Hypothalamus (tissue), 51 donors: ENCODE measurements at places on chromosomes 7 and 10.

DNA sequence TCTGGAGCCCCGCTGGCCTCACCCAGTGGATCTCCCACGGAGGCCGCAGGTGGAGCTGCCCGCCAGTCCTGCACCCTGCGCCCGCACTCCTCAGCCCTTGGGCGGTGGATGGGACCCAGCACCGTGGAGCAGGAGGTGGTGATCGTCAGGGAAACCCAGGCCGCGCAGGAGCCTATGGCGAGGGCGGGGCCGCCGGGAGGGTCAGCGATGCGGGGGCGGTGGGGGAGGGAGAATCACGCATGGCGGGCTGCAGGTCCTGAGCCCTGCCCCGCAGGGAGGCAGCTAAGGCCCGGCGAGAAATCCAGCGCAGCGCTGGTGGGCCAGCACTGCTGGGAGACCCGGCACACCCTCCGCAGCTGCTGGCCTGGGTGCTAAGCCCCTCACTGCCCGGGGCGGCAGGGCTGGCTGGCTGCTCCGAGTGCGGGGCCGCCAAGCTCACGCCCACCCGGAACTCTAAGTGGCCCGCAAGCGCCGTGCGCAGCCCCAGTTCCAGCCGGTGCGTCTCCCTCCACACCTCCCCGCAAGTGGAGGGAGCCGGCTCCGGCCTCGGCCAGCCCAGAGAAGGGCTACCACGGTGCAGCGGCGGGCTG, 524.8 kb upstream of the TPK1 start:
- DNase-seq = no peak

- no peak for DNase-seq
Measured at GRCh38 chr10:117736655-117737054, 194.1 kb downstream of the EMX2 start.

- DNase-seq = no peak
Measured at GRCh38 chr7:77837966-77838365, 39.4 kb downstream of the PHTF2 start.

DNA sequence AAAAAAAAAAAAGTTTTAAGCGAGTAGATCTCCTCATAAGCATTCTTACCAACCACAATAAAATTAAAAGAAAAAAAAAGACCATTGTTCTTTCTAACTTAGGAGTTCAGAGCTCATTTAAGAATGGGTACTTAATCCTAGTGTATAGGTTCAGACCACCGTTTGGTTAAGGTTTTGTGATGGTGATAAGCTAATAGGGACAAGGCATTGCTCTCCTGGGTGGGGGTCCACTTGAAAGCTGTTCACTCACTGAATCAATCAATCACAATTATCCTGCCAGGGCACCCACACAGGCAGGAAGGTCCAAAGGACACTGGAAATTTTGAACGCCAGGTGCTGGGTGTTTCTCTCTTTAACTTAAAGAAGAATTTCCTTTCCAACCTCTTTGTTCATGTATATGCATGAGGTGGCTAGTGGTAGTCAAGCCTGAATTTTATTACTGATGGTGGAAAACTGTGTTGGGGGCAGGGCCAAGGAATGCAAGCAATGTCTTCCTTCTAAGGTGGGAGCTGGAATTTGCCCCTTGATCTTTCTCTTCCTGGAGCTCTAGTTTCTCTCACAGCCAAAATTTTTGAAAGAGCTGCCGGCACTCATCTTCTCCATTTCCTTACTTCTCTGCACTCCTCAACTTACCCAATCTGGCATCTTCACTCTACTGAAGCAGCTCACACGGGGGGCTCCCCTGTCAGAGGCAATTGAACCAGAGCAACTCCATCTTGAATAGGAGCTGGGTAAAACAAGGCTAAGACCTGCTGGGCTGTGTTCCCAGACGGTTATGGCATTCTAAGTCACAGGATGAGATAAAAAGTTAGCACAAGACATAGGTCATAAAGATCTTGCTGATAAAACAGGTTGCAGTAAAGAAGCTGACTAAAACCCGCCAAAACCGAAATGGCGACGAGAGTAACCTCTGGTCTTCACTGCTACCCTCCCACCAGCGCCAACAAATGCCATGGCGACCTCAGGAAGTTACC, 7.5 kb upstream of the FAM131B start:
- no peak for DNase-seq

DNA sequence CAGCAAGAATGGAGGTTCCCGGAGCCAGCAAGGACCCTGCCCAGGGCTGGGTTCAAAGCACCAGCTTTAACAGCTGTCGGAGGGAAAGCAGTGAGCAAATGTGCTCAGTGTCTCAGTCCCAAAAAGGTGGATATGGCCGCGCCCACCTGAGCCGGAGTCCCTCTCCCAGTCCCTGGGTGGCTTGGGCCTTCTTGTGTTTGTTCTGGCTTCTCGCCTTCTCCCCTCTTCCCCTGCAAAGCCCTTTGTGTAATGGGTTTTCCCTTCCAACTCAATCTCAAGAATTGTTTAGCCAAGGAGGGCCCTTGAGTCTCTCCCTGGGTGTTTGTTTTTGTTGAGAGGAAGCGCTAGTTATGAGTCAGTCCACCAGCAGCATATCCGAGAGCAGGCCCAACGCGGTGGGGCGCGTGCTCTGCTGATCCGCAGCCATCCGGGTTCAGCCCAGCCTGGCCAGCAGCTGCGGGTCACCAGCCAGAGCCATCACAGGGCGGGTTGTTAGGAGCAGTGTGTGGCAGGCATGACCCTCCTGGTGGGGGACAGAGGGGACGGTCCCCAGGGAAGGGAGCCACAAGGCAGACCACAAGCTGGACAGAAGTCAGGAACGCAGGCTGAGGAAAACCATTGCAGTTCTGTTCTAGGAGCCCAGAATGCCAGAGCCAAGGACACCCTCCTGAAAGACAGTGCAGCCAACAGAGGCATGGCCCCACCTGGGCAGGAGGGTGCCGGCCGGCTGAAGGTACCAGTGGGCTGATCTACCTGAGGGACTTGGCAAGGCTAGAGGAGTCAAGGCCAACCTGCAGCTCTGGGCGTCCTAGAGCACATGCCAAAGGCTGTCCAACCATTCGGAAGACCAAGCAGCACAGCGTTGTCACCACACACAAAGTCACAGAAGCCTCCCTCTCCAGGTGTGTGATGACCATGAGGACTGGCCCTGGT, 21.3 kb downstream of the CALML3 start:
- no peak for DNase-seq

GRCh38 chr7:25216837-25217236, 11.4 kb downstream of the NPVF start:
- no peak for DNase-seq

GRCh38 chr7:18655506-18655905, 160.0 kb downstream of the HDAC9 start:
- DNase-seq = no peak

- peak; percentile 63 for DNase-seq
Measured at GRCh38 chr7:6636741-6637543, at the start of gene ZNF316. TSS of gene ZNF316 (plus strand) at chr7:6637318. CDS start at chr7:6642410, 5,092 bp downstream.

- DNase-seq = no peak
Measured at GRCh38 chr10:65847436-65848230, 1078.2 kb upstream of the LRRTM3 start.

DNA sequence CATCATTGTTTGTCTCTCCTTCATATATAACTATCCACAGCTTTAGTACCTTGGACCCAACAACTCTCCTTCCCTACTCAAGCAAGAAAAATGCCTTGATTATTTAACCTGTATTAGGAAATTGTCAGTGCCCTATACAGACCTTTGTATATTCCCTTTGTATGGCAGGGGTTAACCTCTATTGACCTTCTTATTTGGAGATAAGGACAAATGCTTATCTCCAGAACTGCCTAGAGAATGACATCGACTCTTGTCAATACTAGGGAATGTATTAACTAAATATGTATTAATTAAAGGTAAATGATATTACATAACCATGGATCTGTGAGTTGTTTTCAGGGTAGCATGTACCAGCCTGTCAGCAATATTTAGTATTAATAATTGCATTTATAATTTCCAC, 10.4 kb upstream of the AKR1D1 start:
- DNase-seq = no peak

GRCh38 chr10:126565441-126565840, 105.1 kb downstream of the C10orf90 start:
- no peak for DNase-seq

DNA sequence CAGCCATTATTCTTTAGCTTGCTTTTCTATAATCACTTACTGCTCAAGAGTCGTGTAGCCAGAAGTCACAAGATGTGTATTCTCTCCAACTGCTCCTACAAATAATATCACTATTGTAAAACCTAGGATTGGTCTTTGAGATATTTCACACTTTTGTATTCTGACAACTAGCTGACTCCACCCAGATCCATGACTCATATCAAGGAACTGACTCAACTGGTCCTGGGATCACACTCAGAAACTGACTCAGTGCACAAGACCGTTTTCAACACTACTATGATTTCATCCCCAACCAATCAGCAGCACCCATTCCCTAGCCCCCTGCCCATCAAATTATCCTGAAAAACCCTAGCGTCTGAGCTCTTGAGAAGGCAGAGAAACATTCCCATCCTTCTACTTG, 56.5 kb upstream of the ORC5 start:
- no peak for DNase-seq

DNA sequence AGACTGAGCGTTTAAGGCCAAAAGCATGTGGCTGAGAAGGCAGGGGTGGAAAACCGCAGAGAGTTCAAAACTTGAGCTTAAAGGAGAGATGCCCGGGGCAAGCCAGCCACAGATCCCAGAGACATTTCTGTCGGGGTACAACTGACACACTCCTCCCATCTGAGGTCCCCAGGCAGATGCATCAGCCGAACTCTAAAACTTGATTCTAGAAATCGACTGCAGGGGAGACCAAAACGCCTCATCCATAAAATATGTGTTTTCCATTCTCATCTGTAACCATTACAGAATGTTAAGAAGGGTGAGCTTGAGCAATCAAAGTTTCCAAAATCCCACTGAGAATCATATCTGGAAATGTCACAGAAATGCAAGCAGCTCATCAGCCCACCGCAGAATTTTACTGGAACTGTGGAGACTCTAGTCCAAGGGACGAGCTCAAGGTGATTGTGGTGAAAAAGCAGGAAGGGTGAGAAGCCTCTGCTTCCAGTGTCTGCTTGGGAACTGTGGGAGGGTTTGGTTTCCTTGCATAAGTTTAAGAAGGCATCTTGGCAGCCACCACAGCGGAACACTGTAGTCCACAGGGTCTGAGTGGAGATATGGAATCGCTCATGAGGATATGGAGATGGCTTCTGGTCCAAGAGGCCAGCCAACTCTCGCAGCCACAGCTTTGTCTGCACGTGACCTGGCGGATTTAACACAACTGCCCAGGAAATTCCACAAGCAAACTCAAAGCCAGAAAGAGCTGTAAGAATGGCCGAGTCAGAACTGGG, 249.2 kb downstream of the SFMBT2 start:
- no peak for DNase-seq

DNA sequence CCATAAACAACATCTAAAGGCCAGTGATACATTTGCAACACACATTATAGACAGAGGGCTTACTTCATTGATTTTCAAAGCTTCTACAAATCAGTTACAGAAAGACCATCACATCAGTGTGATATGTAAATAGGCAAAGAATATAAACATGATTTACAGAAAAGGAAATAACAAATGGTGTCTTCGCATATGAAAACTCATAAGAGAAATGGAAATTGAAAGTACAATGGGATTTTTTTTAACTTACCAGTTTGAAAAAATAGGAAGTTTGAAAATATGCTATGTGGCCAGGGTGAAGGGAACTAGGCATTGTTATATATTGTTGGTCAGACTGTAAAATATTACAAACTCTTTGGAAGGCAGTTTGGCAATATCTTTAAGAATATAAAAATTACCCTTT, 27.3 kb downstream of the SEC23IP start:
- no peak for DNase-seq

DNA sequence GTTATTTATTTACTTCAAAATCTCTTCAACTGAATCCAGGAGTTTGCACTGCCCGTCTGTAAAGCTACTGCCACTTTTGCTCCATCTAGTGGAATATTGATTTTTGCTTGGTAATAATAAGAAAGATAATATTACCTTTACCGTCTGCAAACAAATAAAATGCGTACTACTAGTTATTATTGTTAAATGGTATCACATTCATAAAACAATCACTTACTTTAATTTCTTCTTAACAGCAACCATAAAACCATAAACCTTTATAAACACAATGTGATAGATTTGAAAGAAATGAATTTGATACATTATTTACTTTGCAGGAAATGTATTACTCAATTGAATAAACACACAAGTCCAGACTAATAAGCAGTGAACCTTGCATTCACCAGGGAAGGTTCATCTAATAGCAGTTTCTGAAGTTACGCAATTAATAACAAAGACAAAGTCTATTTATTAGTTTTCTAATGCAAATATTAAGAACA, 6.4 kb downstream of the AGMO start:
- DNase-seq = no peak

DNA sequence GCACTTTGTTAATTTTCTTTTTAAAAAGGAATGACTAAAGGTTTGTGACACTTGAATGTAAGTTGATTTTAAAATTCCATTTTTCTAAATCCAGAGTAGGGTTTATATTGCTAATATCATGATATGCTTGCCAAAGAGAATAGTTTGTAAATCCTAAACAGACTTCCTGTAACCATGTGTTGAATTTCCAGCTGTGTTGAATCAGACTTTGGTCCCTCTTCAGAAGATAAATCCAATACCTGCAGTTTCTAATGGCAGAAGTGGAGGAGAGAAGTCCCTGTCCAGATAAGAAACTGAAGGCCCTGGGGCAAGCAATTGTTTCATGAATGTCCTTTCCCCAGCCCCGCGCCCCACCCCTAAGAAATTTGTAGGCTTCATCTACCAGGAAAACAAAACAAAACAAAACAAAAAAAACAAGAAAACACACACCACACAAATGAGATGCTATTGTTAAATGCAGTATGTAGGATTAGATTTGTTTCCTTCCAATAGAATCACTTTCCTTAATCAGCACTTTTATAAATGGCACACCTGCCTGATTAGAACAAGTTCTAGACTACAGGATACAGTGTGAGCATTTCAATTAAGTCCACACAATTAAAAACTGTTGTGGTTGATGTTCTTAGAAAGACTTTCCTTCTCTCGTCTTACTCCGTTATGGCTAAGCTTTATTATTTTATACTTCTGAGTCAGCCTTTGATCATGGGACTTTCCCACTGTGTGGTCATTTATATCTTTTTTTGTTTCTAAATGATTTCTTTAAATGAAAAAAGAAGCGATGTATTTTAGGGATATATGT, 122.8 kb downstream of the KAT6B start:
- no peak for DNase-seq

GRCh38 chr10:19922236-19922963, 106.2 kb downstream of the PLXDC2 start:
- DNase-seq = no peak

GRCh38 chr7:120407010-120407409, 134.0 kb downstream of the KCND2 start:
- DNase-seq = no peak

DNA sequence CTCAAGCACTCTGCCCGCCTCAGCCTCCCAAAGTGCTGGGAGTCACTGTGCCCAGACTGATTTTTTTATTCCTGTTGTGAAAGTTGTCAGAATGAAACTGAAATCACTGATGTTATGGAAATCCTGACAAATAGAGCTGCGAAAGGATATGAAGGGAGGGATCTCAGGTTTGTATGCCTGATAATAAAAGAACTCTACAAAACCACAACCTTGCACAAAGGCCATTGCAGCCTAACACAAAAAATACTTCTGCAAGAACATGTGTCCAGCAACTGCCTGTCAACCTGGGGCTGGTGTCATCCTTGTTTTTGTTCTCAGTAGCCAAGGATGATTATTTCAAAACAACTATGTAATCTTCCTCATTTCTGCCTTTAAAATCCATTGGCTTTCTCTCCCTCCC, 126.1 kb downstream of the NEBL start:
- DNase-seq = no peak

GRCh38 chr7:155670521-155670920, 26.1 kb downstream of the RBM33 start:
- no peak for DNase-seq
